ENCODE measurements at places on chromosomes 3 and 15.

DNA sequence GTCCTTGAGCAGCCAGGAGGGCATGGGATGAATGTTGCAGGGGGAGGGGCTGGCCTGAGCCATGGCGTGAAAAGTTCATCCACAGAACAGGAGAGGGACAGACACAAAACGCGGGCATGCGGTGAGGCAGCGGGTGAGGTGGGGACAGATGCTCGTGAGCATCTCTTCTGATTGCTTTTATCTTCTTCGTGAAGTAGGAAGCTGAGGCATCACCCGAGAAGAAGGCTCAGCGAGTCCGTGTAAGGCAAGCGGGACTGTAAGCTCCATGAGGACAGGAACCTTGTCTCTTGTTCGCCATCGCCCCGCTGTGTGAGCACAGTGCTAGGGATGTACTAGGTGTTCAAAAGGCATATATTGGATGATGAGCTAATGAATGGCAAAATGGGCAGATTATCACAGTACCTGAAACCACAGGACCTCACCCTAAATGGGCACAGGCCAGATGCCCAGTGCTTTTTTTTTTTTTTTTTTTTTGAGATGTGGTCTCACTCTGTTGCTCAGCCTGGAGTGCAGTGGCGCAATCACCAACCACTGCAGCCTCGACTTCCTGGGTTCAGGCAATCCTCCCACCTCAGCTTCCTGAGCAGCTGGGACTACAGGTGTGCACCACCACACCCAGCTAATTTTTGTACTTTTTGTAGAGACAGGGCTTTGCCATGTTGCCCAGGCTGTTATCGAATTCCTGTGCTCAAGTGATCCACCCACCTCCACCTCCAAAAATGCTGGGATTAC is 46.8 kb downstream of the CPN2 start:
- DNase-seq, result no peak

DNA sequence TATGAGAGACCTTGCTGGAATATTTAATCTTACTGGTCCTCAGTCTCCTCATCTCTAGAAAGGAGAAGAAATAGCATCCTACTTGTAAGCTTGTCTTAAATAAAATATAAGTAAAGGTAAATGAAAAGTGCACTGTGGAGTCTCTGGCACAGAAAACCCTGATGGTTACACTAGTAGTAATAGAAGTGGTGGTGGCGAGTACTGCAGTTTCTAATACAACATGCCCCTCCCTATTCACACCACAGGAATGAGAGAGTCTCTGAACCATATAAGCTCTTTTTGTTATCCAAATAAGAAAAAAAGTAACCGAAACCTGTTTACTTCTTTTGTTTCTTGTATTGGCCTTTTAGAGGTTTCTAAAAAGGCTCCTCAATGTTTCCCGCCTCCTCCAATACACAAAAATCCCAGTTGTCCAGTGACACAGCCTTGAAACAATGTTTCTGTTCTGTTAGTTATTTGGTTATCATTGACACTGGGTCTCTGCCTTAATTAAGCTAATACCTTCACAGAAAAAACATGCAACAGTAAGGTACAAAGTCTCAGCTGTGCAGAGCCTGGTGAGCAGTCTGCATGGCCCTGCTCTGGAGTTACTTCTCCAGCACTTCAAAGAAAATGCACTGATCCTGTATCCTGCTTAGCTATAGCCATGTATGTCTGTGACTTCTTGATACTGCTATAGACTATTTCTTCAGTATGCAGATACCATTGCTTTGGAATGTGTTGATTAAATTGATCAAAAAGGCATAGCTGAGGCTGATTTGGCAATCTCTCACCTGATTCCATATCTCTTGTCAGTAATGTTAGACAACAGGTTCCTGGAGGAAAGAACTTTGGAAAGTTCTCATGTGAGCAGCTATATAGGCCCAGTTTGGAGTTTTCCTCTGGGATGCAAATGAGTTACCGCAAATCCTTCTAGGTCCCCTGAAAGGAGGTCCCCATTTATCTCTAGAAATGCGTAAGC is 315.6 kb upstream of the IL12A start:
- no peak for DNase-seq

- DNase-seq, result no peak
These were observed 5.2 kb upstream of the ADAMTS9 start for GRCh38 chr3:64693031-64693430.

DNA sequence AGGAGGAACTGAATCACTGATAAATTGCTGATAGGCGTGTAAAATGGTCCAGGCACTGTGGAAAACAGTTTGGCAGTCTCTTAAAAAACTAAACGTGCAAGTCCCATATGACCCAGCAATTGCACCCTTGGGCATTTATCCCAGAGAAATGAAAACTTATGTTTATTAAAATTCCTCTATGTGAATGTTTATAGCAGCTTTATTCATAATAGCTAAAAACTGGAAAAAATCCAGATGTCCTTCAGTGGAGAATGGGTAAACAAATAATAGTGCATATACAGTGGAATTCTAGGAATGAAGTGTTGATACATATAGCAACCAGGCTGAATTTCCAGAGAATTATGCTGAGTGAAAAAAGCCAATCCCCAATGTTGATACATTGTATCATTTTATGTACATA is 482.2 kb upstream of the PDZRN3 start:
- DNase-seq, result no peak

DNA sequence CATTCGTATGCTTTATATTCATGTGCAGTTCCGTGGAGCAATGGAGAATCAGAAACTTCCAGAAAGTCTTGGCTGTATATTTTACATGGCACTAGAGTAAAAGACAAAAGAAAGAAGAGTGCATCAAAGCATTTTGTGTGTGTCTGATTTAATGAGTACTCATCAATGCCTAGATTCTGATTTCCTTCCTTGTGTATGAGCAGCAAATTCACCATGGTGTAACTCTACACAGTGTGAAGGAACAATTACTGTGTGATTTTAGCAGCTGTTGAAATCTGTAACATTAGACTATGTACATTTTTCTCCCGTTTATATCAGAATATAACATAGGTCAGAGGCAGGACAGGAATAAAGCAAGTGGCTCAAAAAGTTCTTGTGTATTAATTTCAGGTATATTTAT is 102.0 kb upstream of the TSC22D2 start:
- no peak for DNase-seq

- DNase-seq, result no peak
These were observed 2.1 kb downstream of the PLA2G4F start for GRCh38 chr15:42154212-42154941.

GRCh38 chr3:68142441-68142840 is 488.0 kb upstream of the SUCLG2 start:
- no peak for DNase-seq

GRCh38 chr15:40499931-40500330 is 29.1 kb downstream of the CHST14 start:
- DNase-seq, result no peak

- no peak for DNase-seq
These were observed 80.3 kb downstream of the CPN2 start for GRCh38 chr3:194270627-194271459.

DNA sequence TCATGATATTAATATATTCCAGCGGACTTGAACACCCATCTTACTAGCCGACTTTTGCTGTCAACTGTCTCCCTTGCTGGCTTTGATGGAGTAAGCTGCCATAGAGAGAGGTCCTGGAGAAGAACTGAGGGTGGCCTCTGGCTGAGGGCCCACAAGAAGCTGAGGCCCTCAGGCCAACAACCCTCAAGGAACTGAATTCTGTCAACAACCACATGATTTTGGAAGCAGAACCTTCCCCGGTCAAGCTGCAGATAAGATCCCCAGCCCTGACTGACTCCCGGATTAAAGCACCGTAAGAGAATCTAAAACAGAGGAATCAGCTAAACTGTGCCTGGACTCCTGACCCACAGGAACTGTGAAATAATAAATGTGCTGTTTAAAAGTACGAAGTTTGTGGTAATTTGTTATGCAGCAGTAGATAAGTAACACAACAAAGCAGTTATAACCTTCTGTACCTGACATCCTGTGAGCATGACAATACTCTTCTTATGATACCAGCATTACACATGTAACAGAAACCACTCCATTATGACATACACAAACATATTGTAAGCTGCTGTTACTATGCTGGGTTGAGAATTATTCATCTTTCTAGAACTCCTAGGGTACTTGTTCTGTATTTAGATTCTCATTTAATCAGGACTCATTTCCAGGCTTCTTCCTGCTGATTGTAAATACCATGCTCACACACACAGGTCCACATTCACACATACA is 66.2 kb downstream of the HES1 start:
- DNase-seq, result no peak

DNA sequence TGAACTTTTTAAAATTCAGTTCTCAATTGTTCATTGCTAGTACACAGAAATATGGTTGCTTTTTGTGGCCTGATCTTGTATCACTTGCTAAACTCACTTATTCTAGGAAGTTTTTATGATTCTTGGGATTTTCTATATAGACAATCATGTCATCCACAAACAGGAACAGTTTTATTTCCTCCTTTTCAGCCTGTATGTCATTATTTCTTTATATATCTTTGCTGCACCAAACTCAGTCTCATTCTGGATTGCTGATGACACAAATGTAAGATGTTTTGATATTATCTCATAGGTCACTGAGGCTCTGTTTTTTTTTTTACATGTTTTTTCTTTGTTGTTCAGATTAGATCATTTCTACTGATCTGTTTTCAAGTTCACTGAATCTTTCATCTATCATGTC is 71.7 kb downstream of the TTBK2 start:
- DNase-seq, result no peak

DNA sequence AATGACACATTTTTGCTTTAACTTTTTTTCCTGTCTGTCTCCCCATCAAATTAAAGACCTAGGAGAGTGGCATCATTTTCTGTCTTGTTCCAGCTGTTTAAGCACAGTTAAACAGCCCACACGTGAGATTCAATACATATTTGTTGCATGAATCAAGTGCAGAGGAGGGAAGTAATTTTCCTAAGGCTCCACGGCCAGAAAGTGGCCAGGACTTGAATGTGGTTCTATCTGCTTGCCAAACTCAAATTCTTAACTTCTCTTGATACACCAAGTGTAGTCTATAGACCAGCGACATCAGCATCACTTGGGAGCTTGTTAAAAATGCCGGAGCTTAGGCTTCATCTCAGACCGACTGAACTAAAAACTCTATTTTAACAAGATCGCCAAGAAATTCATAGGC is 724.8 kb upstream of the CFAP20DC start:
- DNase-seq, result no peak

GRCh38 chr3:109863701-109864100 is 526.4 kb upstream of the DPPA4 start:
- DNase-seq, result no peak

DNA sequence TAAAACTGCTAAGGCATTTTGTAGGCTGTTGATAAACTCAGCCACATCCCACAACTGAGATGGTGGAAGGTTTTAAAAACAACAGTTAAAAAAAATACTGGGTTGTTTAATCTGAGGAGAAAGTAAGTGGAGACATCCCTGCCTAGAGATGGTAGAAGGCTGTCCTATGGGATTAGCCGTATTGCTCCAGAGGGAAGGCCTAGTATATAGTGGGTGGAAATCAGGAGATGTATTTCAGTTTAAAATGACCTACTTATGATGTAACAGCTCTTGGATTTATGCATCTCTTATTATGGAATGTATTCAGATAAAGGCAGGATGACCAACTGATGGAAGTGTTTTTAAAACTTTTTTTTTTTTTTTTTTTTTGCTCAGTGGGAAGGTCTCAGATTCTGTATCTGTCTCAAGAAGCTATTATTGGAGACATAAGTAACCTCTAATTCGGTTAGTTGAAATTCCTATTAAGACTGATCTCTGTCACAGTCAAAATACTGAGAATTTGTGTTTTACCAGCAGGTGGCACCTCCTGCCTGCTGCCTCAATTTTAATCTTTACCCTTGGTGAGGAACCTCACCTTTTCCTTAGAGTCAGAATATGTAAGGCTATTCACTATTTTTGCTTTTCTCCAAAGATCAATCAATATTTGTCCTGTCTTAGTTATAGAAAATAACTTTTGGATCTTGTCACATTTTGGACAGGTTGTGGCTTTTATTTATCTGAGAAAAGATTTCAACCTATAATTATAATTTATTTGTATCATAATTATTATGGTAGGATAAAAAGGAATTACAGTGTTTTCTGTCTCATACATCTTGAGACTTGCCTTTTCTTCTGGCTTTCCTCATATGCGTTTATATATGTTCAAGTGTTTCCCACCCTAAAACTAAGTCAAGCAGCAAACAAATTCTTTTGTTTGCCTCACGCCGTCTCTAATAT is 63.0 kb downstream of the VPS8 start:
- DNase-seq, result no peak

DNA sequence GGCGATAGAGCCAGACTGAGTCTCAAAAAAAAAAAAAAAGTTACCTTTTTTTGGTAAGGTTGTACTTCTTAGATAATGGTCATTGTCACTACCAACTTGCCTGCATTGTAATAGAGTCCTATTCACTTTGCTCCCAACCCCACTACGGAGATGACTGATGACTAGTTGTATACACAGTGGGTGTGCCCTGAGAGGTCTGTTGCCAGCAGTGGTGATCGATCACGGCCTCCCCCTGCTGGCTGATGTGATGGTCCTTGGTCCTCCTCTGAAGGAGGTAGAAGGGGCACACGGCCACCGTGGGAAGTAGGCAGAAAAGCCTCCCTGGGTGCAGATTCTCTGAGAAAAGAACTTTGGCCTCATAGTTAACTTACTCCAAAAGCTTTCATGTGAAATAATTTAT is 10.7 kb downstream of the GCNT3 start:
- peak; percentile 4 for DNase-seq

- no peak for DNase-seq
These were observed 1.2 kb upstream of the RYK start for GRCh38 chr3:134251731-134252391.

GRCh38 chr3:180802837-180803236 is 109.6 kb upstream of the FXR1 start:
- DNase-seq, result no peak

GRCh38 chr3:65322910-65323309 is 635.1 kb upstream of the ADAMTS9 start:
- DNase-seq, result no peak

DNA sequence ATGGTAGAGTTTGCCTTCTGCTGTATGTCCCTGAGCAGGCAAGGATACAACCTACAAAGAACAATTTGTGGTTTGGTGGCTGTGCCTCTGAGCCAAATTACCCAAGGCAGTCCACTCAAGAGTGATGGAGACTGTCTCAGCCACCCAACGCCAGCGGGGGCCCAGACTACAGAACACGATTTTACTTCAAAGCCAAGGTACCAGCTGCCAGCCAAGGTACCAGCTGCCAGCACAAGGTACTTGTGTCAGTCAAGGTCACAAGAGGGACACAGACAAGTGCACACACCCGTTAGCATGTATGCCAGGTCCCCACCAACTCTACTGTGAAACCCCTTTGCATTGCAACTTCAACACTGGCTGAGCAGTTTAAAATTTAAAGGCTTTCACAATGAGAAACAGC is 23.5 kb downstream of the COLQ start:
- no peak for DNase-seq

GRCh38 chr15:79358069-79358468 is 47.2 kb downstream of the TMED3 start:
- no peak for DNase-seq

DNA sequence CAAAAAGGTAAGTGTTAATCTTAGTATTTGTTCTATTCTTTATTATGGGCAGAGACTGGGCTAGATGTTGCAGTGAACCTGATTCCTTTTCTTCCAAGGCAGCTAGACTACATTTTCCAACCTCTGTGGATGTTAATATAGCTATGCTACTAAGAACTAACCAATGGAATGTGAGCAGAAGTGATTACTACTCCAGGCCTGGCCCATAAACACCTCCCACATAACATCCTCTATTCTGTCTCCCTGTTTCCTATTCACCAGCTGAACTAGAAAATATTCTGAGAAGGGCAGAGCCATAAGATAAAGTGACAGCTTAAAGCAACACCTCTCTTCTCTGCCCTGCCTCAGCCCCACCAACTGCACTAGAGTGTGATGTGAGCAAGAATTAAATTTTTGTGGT is 29.4 kb downstream of the CD200R1L start:
- no peak for DNase-seq

All from KG1 (cell line).